Testis (tissue), 5 donors: ENCODE measurements at places on chromosomes 6 and 20. TPM values are rescaled to one million over a fixed set of nuclear protein-coding genes. Genes with fewer than 3 reads are reported as not detected.

SIRPB1 gene
- total RNA-seq: not detected

GJA10 gene
- total RNA-seq: 0.19 TPM

IRF4 gene
- 7.4 TPM for total RNA-seq

GRCh38 chr6:169722362-169723199, 1.7 kb downstream of the PHF10 start:
- no peaks in the 10 kb centered on the region for H3K27me3 ChIP-seq
- H3K4me3 ChIP-seq: peak overlapping the region; percentile 68
- H3K27ac ChIP-seq: peak overlapping the region; percentile 92
- peaks cover 12% of the 10 kb centered on the region for H3K4me1 ChIP-seq
- H3K36me3 ChIP-seq: no peaks in the 10 kb centered on the region

GRCh38 chr6:119346450-119346849, 3.1 kb downstream of the MAN1A1 start:
- no peak overlapping the region for H3K27ac ChIP-seq
- peaks cover 5% of the 10 kb centered on the region for H3K4me1 ChIP-seq
- H3K27me3 ChIP-seq: no peaks in the 10 kb centered on the region
- DNase-seq: no peak
- no peak overlapping the region for H3K4me3 ChIP-seq

GRCh38 chr20:9015984-9016324, 52.9 kb upstream of the PLCB4 start:
- no peaks in the 10 kb centered on the region for H3K36me3 ChIP-seq
- no peaks in the 10 kb centered on the region for H3K27me3 ChIP-seq
- H3K27ac ChIP-seq: no peak overlapping the region
- no peak overlapping the region for H3K4me3 ChIP-seq
- H3K4me1 ChIP-seq: no peaks in the 10 kb centered on the region

GRCh38 chr6:16735014-16735413, 26.2 kb downstream of the ATXN1 start:
- no peak overlapping the region for H3K27ac ChIP-seq
- H3K4me3 ChIP-seq: no peak overlapping the region
- no peaks in the 10 kb centered on the region for H3K27me3 ChIP-seq
- DNase-seq: no peak
- H3K4me1 ChIP-seq: peaks cover 29% of the 10 kb centered on the region

GRCh38 chr6:159196430-159196975, 27.3 kb downstream of the FNDC1 start:
- H3K4me3 ChIP-seq: no peak overlapping the region
- no peak for DNase-seq
- H3K36me3 ChIP-seq: no peaks in the 10 kb centered on the region
- H3K4me1 ChIP-seq: no peaks in the 10 kb centered on the region
- no peaks in the 10 kb centered on the region for H3K27me3 ChIP-seq

GRCh38 chr20:37801921-37802320, 101.0 kb upstream of the VSTM2L start:
- H3K27me3 ChIP-seq: no peaks in the 10 kb centered on the region
- H3K4me1 ChIP-seq: peaks cover 13% of the 10 kb centered on the region
- no peaks in the 10 kb centered on the region for H3K36me3 ChIP-seq
- H3K27ac ChIP-seq: no peak overlapping the region
- no peak for DNase-seq
- H3K4me3 ChIP-seq: no peak overlapping the region

- H3K36me3 ChIP-seq: no peaks in the 10 kb centered on the region
- H3K4me3 ChIP-seq: peak within 1 kb of the TSS; percentile 96
- peak within 1 kb of the TSS; percentile 63 for H3K27ac ChIP-seq
- peaks cover 17% of the 10 kb centered on the region for H3K4me1 ChIP-seq
- H3K27me3 ChIP-seq: no peaks in the 10 kb centered on the region
- peak; percentile 96 for DNase-seq
Observed at GRCh38 chr6:37353761-37354525, at the start of gene RNF8. TSS of gene RNF8 (plus strand) at chr6:37353983. CDS start at chr6:37354165, 182 bp downstream.

BTBD3 gene
- total RNA-seq: 83.6 TPM

GRCh38 chr6:154218787-154219186, 137.8 kb downstream of the IPCEF1 start:
- no peaks in the 10 kb centered on the region for H3K4me1 ChIP-seq
- no peak for DNase-seq
- H3K27me3 ChIP-seq: no peaks in the 10 kb centered on the region
- H3K27ac ChIP-seq: no peak overlapping the region
- H3K4me3 ChIP-seq: no peak overlapping the region
